Activated T-helper 1 cell treated with anti-CD3 and anti-CD28 coated beads, Interleukin-12 subunit alpha, Interleukin-12 subunit beta, Interleukin-2, Interleukin-4 antibody, amounts not matched to agents 30 ng/mL and 10 ng/mL and 1 ng/mL, durations not matched to agents 14 hours and 24 hours and 36 hours (primary cell): ENCODE measurements at places on chromosomes 5 and 9. TPM values are rescaled to one million over a fixed set of nuclear protein-coding genes. Genes with fewer than 3 reads are reported as not detected.

- no peak for DNase-seq
These were observed 14.8 kb downstream of the SLC44A1 start for GRCh38 chr9:105259274-105259673.

NPR2 gene
- 9.3 and 10.4 TPM in 2 replicates for total RNA-seq

GRCh38 chr5:112608975-112609374 is 128.7 kb upstream of the APC start:
- no peak for DNase-seq

GRCh38 chr5:177552839-177553455 is 1.4 kb downstream of the FAM193B start:
- DNase-seq: no peak

DNA sequence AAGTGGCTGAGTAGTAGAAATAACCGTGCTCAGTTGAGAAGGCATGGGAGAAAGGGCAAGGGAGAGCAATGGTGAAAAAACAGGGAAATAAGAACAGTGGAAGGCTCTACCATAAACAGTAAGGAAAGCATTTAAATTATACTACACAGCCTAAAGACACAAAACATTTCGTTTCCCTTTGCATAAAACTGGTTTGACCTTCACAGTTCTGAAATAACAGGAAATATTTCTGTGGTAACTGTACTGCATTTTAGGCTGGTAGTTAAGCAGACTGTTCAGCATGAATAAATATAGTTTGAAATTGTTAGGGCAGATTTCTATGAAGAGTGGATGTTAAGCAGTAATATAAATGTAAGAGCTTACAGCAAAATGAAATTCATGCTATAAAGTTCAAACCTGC is 147.5 kb downstream of the CSNK1G3 start:
- DNase-seq: no peak

GRCh38 chr5:154095904-154096303 is 57.1 kb downstream of the MFAP3 start:
- DNase-seq: no peak

GRCh38 chr5:36494841-36495601 is 111.4 kb upstream of the SLC1A3 start:
- DNase-seq: no peak

- DNase-seq: no peak
These were observed 17.4 kb downstream of the FYB1 start for GRCh38 chr5:39201781-39202596.

CYLC2 gene
- total RNA-seq: not detected in 2 replicates

DNA sequence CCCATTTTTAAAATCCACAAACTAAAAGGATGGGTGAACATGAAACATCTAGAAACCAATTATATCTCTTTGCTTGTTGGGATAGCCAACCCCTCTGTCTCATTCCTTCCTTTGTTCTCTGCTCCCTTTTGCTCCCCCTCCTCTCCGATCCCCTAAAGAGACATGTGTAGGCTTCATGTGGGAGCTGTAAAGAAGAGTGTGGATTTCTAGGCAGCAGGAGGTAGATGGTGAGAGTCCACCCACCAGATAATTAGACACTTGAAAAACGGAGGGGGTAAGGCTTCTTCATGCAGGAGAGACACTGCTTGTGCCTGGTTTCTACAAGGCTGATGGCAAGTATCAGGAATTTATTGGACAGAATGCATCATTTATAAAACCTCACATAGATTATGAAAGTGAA is 27.3 kb upstream of the CFAP157 start:
- no peak for DNase-seq

DNA sequence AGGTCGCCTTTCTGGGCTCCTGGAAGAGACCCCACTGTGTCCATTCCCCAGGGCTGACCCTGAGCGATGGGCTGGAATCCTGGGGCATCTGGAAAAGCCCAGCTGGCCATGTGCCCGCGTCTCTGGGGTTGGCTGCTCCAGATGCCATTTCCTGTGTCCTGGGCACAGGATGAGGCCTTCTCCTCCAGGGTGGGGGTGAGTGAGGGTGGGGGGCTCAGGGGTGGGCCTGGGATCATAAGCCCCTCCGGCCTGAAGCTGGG is 30.7 kb downstream of the PAEP start:
- DNase-seq: no peak

DNA sequence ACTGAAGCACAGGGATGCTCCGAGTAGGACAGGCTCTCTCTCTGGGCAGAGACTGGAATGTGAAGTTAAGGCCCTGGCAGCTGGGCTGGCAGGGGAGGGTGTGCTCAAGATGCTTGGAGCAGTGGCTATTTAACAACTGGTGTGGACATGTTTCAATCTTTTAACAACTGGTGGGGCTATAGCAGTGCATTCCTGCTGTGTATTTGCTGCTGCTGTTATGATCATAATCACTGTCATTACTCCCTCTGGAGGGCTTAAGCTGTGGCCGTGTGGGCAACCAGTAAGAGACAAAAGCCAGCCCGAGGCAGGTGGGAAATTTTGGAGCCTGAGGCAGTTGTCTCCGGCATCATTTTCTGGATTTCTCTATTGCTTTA is 33.3 kb upstream of the PTGS1 start:
- no peak for DNase-seq

GRCh38 chr5:125088522-125089105 is 342.2 kb upstream of the ZNF608 start:
- no peak for DNase-seq

- DNase-seq: no peak
These were observed 742 bp downstream of the BHMT2 start for GRCh38 chr5:79070350-79070667.

DNA sequence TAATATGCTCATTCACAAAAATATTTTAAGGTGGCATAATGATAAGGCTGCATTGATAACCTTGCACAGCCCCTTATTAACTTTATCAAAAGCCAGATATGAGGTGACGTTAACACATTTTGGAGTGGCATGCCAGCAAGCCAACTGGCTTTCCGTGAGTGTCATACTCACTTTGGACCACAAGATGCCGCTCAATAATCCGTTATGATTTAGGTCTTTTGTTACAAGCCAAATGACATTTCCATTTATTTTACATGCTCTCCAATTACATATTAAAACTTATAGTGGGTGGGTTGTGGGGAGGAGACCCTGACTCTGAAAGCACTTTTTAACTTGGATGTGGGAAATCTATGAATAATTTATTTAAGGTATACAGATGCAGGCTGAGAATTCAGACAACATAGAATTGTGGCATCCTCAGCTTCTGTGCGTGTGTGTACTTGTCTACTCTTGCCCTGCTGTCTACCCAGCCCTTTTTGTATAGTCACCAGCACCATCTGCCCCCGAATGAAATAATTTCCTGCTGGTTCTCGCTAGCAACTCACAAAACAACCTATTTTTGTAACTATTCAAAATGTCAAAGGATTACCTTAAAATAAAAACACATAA is 305.1 kb downstream of the PSAT1 start:
- DNase-seq: no peak

DNA sequence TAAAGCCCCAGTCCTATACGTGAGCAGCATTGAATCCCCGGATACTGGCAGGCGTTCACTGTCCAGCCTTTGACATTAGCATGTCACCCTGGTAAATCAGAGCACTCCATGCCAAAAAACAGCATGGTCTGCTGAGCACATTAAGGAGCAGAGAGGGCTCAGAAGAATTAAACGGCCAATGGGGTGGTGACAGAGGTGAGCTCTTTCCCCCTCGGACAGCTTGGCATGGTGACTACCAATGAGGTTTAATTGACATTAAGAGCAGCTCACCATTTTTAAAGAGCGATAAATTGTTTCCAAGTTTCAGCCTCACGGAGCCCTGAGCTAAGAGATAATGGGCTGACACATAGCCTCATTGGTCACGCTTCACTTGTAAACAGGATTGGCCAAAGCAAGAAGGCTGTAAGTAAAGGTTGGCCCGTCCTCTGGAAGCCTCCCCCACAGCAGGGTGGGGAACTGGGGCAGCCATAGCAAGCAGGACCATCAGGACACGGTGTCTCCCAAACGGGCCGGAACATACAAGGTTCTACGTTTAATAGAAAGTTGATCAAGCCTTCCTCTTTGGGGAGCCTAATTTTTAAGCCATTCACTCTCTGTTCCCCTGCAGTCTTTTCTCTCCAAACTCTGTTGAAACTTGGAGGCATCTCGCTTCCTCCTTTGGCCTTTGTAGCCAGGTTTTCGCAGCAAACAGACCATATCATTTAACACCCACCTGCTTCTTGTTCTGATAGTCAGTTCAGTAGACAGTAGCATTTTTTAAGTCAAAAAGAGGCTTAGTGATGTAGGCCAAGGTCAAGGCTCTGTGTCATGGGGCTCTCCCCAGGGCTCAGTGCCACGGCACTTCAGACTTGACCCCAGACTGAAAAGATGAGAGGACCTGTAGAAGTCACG is 25.9 kb downstream of the QRFP start:
- DNase-seq: no peak

DNA sequence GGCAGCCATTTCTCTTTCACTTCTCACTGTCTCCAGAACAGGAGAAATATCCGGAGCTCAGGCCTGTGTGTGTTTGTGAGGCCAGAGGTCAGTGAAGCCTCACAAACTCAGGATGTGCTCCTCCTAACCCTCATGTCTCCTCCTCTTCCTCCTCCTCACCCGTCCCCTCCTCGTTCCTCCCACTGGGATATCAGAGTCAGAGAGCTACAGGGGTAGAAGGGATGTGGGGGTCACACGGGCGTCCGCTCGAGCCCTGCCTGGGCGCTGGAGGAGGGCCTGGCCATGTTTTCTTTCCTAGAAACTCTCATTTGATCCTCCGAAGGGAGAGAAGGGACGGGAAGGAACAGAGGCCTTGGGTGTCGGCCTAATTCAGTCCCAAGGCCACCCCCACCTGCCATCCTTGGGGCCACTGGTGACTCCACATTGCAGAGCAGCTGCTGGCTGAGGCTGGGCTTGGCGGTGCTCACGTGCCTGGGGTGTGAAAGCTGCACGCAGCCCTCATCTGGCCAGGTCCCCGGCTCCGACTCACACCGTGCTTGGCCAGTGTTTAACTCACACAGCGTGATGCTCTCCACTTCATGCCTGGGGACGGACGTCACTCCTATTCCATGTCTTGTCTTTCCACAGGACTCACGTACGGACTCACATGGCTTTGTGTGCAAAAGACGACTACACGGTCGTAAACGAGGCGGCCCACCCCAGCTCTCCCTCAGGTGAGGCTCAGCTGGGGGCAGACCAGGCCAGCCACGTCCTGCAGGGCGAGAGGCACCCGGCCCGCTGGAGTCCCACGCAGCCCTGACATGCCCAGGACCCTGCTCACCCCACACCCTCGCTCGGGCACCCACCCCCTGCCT is 22.6 kb upstream of the SLC6A19 start:
- DNase-seq: no peak

GRCh38 chr9:99826579-99826978 is 4.9 kb downstream of the NR4A3 start:
- no peak for DNase-seq

GRCh38 chr5:115423051-115423450 is 121.5 kb downstream of the FEM1C start:
- DNase-seq: no peak

TIFAB gene
- total RNA-seq: not detected in 2 replicates

GRCh38 chr5:145161391-145161790 is 673.8 kb downstream of the PRELID2 start:
- no peak for DNase-seq

DNA sequence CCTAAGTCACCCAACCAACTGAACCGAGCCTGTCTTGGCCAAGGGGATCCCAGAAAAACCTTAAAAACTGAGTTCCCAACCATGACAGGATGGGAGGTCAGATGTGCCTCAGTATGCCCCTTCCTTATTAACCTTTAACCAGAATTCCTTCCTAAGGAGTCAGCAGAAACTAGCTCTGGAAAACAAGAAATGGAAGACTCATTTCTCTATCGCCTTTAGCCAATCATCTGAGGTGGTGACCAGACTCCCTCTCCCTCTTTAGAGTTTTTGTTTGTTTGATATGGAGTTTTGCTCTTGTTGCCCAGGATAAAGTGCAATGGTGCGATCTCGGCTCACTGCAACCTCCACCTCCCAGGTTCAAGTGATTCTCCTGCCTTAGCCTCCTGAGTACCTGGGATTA is 37.5 kb downstream of the SLC28A3 start:
- no peak for DNase-seq

- DNase-seq: no peak
These were observed 51.8 kb downstream of the ELAVL2 start for GRCh38 chr9:23774266-23774665.

DNA sequence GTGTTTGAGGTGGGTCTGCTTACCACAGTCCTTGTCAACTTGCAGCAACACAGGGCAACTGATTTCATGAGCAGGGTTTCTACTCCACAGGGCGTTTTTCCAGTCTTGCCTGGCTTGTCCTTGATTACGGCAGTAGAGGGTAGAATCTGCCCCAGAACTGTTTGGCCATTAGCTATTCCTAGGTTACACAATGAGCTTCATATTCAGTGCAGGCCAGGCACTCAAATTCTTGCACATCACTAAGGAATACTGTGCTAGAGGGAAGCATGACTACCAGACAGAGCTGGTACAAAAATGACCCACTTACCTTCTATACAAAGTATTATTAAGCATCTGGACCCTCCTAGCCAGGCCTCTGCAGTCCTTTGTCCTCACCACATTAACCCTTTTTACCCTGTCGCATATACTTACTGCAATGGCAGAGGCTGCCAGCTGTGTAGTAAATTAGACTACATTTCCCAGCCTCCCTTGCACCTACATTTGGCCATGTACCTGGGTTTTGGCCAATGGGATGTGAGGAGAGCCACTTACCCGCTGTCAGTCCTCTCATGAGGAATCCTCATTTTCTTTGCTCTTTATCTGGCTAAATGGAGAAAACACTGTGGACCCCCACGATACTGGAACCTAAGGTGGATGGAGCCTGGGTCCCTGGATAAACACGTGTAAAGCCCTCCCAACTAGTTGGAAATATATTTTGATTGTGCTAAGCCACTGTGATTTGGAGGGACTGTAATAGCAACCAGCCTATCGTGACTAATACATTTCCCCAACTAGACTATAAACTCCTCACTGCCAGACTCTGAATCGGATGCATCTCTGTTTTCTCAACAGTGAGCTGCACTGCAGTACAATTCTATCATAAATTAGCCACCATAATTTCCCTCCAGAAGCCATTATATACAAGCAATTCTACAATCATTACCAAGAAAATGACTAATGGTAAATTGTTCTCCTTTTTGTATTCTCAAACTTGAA is 218.7 kb downstream of the GLIS3 start:
- no peak for DNase-seq

DNA sequence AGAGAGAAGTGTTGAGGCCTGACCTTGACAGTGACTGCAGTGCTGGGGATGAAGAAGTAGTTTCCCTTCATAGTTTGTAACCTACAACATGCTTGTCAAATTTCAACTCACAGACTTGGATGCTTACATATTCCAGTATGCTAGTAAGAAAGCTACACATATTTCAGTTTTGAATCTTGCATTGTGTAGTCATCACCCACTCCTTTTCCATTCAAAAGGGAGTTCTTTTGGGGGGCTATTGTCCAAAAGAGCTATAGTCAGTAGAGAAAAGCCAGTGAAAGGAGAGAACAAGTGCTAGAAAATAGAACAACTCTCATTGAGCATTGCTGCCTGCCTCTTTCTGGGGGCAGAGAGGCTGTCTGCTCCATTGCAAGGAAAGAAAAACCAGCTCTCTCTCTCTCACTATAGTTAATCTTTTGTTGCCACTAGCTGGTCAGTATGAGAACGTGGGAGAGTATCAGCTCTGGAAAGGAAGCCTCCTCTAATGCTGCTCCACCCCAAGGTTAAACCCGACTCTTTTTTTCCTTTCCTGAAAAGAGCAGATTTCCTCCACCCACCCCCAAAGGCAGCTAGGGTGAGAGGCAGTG is 7.3 kb downstream of the ASTN2 start:
- DNase-seq: no peak
